ENCODE measurements at places on chromosomes 3 and 15.
A peak's percentile ranks its signal among the peaks of the same experiment; 100 is the strongest.

DNA sequence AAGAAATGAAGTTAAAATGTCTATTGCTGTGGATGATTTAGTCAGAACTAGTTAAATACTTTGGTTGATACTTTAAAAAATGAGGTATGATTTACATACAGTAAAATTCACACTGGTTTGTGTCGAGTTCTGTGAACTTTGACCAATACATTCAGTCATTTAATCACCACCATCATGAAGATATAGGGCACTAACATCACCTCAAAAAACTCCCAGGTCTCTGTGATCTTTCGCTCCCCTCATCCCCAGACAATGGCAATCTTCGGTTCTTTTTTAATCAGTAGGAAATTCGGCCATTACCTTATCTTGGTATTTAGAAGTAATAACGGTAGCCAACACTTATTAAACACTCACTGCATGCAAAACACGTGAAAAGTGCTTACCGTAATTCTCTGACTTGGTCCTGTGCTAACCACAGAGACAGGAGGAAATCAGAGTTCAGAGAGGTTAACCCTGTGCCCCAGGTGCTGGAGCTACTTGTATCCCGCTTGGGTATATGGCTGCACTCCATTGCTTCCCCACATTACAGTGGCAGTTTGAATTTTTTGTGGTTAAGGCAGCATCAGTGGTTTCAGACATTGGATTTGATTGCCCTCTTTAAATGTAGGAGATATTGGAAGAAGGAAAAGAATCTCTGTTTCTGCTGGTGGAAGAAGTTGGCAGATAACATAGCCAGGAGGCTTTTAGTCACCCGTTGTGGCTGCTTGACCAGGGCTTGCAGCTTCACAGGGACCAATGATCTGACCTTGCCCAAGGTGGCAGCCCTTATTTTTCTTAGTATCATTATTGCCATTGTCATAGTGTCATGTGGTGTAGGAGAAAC, 4.2 kb downstream of the PLCL2 start:
- DNase-seq = no peak

DNA sequence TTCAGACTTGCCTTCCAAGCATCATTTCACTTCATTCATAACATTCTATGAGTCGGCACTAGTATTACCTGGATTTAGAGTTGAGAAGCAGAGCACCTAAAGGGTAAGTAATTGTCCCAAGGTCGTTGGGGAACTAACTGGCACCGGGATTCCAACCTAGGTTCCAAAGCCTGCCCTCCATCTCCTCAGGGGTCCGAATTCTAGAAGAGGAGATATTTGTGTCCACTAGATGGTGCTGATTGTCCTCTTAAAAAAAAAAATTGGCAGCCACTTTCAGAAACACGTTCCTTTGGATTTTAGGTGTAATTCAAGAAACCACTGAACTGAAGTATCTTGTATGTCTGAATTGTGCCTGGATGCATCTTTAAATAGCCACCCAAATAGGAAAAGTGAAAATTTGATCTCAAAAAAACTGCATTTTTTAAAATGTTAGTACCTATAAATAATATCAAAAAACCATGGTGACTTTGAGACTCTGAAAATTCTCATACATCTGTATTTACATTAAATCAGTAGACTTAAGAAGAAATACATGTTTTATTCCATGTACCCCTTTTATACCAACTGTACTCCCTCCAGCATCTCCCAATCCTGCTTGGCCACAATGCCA, 3.9 kb upstream of the FSIP1 start:
- no peak for DNase-seq

DNA sequence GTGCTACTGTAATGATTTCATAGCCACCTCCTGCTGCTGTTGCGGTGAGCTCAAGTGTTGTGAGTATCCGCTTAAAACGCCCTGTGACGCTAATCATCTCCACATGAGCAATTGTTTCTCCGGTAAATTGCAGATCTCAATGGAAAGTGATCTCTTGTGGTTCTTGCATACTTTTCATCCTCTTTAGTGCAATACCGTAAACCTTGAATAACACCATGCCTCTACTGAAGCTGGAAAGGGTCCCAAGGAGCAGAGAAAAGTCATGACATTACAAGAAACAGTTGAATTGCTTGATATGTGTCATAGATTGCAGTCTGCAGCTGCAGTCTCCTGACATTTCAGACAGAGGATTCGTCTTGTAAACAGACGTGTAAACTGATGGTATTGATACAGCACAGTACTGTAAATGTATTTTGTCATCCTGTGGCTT, 6.0 kb upstream of the CEMIP start:
- DNase-seq = no peak

GRCh38 chr15:71043373-71043772, 71.9 kb upstream of the THSD4 start:
- no peak for DNase-seq

GRCh38 chr3:189999718-190000117, 121.0 kb downstream of the P3H2 start:
- DNase-seq = no peak

- DNase-seq = no peak
Observed at GRCh38 chr3:107218864-107219269, 158.4 kb upstream of the CCDC54 start.

- no peak for DNase-seq
Observed at GRCh38 chr15:81895723-81896122, 150.1 kb downstream of the MEX3B start.

DNA sequence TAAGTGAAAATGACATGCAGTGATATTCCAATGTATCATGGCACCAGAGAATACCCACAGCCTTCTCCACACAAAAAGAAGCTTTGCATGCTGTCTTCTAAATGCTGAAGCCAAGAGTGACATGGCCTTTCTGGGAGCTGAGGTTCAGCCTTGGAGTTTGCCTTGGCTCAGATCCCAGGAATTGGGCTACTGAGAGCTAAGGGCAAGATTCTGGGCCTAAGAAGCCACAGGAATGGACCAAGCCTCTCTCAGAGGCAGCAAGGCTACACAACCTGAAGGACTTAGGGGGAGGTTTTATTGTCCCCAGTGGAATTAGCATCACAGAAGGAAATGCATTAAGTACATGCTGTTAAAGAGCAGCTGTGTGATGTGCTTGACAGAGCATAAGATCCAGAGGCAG, 1078.5 kb downstream of the TUSC7 start:
- DNase-seq = no peak

DNA sequence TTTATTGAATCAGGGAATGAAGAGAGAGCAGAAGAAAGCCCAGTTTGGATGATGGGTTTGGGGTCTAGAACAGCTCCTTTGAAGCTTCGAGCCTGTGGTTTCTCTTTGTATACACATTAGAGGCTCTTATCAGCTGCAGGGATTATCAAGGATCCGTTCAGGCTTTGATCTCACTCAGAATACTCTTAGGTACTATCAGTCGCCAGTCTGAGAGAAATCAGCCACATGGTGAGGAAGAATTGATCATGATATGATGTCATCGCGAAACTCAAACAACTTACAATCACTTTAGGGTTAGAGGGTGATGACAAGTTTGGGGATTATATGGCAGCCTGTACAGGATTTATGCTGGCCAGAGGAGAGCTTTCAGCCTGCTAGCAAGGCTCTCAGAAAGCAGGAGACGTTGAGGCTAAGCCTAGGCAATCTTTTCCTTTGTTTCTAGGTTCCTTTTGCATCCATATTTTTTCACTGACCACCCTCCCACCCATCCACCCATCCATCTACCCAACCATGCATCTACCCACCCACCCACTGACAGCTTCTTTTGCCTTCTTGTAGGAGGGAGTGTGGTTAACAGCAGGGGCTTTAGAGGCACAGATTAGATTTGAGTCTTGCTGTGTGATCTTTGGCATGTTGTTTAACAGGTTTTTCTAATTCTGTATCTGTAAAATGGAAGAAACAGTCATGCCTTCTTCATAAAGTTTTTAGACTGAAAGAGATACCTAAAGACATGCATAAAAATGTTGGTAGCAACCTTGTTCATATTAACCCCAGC, 330.4 kb upstream of the LRRFIP2 start:
- DNase-seq = no peak

DNA sequence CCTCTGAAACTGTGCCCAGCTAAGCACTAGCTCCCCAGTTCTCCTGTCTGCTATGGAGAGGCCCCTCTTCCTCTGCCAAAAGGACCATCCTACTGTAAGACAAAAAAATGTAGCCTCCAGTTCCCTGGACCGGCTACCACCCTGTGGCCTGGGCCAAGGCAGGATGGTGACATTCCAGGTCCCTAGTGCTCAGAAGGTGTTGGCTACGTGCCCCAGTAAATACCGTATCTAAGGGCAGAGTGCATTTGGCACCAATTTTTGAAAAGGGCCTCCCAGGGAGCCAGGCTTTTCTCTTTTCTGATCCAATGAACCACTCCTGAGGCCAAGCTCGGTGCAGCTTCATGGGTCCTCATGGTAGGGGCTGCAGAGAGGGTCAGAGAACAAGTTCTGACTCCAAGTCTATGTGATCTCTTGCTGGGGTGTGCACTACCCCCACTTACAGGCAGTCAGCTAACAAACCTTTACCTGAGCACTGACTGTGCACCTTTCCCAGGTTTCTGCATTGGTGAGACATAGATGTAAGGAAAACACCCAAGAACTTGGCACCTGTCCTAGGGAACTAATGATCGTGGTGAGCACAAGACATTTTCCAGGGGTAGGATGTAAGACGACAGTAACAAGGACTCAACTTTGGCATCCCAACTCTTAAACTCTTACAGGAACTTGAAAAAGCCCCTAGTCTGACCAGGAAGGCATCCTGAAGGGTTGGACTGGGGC, 32.6 kb downstream of the TLE3 start:
- DNase-seq = no peak

DNA sequence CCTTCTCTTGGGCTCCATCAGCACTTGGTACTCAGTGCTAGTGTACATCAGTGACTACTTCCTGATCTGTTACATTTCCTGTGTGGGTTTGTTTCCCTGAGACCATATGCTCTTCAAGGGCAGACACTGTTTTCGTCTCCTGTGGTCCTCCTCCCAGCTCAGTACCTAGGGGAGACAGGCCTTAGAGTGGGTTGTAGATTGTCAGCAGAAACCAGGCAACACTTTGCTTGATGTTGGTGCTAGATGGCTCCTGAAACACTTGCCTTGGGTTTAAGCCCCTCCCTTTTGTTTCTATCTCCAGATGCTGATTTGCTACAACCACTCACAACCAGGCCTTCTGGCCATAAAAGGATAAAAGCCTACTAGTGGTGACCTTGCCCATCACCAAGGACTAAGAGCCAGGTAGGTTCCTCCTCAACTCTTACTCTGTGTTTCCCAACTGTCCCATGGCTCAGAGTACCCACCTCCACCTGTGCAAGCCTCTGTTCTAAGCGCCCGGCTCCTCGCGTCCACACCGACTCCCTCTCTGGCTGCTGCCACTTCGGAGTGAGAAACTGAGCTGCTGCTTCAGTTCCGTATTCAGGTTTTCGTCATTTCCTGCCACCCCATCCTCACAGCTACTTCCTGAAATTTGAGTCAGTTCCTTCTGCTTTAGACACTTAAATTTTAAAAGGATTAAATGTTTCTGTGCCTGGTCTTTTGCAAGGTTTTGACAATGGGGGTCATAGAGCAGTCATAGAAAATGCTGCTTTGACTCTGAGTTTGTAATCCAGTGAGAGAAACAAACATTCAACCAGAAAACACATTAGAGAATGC, at the start of gene HCLS1:
HCLS1 (minus strand) TSS at position 548 of the 816 bp plus-strand sequence. CDS start 2,556 bp downstream, outside the sequence.
- DNase-seq = peak; percentile 53

DNA sequence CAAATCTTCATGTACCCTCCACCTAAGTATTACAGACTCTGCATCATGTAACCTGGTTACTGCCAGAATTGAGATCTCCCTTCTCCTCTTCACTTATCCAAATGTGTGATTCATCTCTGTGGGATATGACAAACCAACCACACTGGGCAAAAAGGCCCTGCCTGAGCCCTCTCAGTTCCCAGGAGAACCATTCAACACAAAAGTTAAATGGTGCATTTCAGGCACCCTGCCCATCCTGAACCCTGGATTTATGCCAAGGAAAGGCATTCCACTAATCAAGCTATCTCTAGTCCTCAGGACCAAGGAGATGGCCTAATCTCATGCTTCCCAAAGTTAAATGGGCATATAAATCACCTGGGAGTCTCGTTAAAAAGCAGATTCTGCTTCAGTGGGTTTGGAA, 108.5 kb downstream of the TNIK start:
- no peak for DNase-seq

GRCh38 chr3:124818398-124819091, 68.6 kb downstream of the ITGB5 start:
- no peak for DNase-seq

DNA sequence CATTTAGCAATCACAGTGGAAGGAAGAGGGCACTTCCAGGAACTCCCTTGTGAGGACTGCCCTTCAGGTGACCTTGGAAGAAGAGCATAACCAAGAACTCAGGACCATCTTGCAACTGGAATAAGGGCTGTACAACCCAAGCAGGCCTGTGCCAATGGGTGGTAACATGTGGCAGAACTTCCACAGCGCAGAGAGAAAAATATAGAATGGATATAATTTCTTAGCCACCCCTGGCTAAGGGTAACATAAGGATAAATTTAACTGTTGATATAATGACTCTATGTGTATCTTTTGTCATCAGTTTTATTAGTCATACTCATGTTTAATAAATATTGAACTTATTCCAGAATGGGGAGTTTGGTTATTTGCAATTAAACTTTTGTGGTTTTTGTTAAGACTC, 13.4 kb upstream of the MFSD1 start:
- no peak for DNase-seq

DNA sequence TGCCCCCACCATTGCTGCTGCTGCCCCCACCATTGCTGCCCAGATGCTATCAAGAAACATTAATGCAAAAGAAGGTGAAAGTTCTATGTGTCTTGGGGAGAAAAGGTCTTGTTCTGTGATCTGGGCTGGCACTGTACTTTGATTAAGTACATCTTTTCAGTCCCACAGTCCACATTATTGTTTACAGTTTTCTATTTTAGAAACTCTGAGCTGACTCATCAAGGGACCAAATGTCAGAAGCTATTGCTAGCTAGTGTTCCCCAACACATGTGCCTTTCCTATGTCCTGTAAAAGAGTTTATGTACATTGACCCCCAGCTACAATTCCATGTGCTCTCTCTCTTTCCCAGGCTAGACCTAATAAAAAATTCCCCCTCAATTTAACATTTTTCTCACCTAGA, 264.7 kb upstream of the NECTIN3 start:
- DNase-seq = no peak

DNA sequence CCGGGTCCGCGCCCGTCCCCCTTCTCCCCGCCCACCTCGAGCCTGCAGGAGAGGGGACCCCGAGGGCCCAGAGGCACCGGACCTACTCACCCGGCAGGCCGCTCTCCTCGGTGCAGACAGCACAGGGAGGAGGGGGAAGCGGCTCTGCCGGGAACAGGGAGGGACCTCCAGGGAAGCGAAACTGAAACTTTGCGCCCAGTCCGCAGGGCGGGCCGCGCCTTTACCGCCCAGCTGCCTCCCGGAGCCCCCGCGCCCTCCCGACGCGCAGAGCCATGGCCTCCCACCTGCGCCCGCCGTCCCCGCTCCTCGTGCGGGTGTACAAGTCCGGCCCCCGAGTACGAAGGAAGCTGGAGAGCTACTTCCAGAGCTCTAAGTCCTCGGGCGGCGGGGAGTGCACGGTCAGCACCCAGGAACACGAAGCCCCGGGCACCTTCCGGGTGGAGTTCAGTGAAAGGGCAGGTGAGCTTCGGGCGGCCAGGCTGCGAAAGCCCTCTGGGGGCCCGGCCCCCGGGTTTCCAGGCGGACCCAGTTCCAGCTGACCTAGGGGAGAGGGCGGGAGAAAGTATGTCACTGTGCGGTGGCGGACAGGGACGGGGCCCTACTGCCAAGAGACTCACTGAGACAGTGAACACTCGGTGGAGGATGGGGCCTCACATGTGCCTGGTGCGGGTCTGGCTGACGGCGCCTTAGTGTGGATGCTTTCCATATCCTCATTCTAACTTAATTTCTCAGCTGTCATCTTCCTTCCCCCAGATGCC, at the start of the genes DTX3L and PARP9:
DTX3L (plus strand) TSS at position 184 of the 758 bp plus-strand sequence; CDS start at position 273, 89 bp downstream.
PARP9 (minus strand) TSS at position 146 of the 758 bp plus-strand sequence. CDS start 4,680 bp downstream, outside the sequence.
- DNase-seq = peak; percentile 75

All from Peyer's patch (tissue), 4 donors.